ENCODE measurements at places on chromosomes 16 and 17.

DNA sequence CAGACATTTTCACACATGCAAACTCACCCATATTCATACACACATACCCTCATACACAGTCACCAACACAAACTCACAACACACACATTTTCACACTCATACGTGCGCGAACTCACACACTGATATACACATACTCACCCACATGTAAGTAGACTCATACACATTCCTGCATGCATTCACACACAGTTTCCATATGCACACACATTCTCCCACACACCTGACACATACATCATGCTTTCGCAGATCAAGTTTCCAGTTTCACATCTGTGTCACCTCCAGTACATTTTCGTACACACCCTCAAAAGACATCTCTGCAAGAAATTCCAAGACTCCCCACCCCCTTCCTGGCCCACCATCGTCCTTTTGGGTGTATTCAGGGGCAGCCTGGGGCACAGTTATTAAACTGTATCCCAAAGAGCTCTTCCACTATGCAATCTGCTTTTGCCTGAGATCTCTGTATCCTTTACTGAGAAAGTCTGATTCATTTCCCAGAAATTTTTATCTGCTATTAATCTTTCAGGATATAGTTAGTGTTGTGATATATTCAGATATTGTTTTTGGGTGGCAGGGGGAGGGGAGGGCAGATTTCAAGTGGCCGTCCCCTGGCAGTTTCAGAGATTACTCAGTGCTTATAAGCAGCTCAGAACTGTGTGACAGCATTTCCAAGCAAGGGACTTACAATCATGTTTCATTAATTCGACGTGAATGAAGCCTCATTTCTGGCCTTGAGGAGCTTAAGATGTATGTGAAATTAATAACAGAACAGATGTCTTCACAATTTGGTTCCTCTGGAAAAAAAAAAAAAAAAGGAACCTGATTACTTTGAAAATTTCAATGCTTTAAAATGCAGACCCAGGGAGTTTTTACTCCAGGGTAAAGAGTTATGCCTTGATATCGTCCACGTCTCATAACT is 35.3 kb upstream of the MMP2 start:
- no peak for DNase-seq

- DNase-seq: no peak
Observed at GRCh38 chr16:31428279-31428597, at the start of gene COX6A2. Gene COX6A2 (minus strand): TSS chr16:31428360. CDS start chr16:31428325, 35 bp downstream.

- peak; percentile 19 for DNase-seq
Observed at GRCh38 chr17:44350733-44351226, 5.7 kb downstream of the GRN start.

GRCh38 chr16:11632455-11632939 is 35.8 kb upstream of the SNN start:
- DNase-seq: peak; percentile 89
